ENCODE measurements at places on chromosomes 7 and 10.

DNA sequence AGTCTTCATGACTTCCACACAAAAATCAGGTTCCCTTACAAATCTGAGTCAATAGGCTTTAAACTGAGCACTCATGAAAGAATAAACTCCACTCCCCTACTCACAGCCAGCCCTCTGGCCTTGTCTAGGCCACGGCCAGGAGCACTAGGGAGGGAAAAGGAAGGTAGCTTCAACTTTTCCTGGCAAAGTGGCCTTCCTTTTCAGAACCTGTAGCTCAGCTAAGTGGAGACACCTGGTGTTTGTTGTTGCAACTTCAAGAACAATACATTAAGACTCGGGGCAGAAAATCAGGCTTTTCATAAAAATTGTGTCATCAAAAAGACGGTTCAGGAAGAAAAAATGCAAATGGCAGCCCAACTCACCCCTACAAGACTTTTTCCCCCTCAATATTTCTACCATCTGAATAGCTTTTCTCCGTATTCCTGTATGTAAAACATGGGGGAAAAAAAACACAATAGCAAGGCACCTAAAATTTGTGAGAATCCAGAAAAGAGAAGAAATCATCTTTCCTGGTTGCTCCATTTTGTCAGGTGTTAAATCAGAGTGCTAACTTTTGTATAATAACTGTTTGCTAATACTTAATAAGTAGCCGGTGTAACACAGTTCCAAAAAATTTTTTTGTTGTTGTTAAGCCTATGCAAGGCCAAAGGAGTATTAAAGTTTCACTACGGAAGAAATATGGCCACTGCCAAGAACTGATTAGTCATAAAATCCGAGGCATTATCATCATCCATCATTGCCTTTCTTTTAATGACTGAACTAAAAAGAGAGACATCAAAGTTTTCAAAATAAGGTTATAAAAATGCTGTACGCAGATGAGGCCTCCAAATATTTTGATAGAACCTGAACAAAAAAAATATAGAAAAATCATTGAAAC lies 66.2 kb upstream of the ARID5B start:
- no peak overlapping the region for H3K4me3 ChIP-seq
- no peaks in the 10 kb centered on the region for H3K27me3 ChIP-seq
- H3K27ac ChIP-seq = peak overlapping the region; percentile 37

- H3K4me3 ChIP-seq = no peak overlapping the region
- DNase-seq = no peak
- no peaks in the 10 kb centered on the region for H3K36me3 ChIP-seq
Measured at GRCh38 chr10:108848046-108848445, 1075.3 kb downstream of the XPNPEP1 start.

- no peak for DNase-seq
- no peak overlapping the region for H3K27ac ChIP-seq
- no peak overlapping the region for H3K4me3 ChIP-seq
- H3K4me1 ChIP-seq = no peaks in the 10 kb centered on the region
- no peaks in the 10 kb centered on the region for H3K27me3 ChIP-seq
Measured at GRCh38 chr10:102935505-102935904, 17.4 kb downstream of the CNNM2 start.

- peaks cover 5% of the 10 kb centered on the region for H3K27me3 ChIP-seq
- no peaks in the 10 kb centered on the region for H3K4me1 ChIP-seq
- no peak for DNase-seq
Measured at GRCh38 chr10:95321554-95322301, 30.9 kb upstream of the PDLIM1 start.

- no peak overlapping the region for H3K27ac ChIP-seq
- no peaks in the 10 kb centered on the region for H3K36me3 ChIP-seq
Measured at GRCh38 chr10:89975771-89976170, 274.4 kb downstream of the KIF20B start.

DNA sequence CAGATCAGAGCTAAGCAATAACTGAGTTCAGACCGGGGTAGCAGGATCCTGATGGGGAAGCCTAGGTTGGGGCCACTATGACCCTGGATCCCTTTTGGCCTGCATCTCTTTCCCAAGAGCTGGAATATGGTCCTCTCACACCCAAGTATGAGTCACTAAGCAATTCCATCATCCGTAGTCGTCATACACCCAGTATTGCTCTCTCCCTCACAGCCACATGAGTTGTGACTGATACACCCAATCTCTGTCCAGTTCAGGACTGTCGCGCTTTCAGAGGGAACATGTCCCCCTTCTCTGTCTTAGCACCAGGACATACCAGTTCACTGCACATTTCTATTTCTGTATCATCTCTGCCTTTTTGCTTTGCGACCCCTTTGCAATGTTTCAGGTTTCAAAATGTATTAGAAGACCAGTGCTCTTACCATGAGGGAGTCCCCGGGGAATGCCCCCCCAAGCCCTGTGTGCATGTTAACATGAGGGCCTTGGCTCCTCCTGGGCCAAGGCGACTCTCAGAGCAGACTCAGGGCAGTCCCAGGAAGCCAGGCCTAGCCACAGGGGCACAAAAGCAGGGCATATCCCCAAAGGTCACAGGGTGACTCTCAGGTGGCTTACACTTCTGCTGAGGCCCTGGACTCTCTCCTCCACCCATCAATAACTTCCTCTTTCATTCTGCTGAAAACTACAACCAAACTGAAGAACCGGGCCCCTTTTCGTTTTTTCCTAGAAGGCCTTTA lies 75.3 kb upstream of the SAMD8 start:
- no peaks in the 10 kb centered on the region for H3K36me3 ChIP-seq
- H3K4me1 ChIP-seq = no peaks in the 10 kb centered on the region
- no peak overlapping the region for H3K27ac ChIP-seq
- no peak overlapping the region for H3K4me3 ChIP-seq
- H3K27me3 ChIP-seq = no peaks in the 10 kb centered on the region

DNA sequence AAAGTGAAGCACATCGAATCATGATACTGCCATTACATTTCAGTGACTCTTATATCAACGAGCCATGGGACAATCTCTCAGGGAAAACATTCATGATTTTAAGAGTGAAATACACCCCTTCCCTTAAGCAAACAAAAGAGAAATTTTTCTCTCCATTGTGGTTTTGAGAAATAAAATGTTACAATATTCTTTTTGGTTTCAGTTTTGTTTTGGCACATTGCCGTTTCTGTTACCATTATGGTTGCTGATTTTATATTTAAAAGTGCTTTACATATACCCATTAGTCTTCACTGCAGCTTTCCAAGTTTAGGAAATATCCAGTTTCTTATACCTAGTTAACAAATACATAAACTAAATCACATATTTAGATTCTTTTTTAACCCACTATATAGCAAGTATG lies 126.8 kb upstream of the SEM1 start:
- no peak for DNase-seq
- H3K27me3 ChIP-seq = peaks cover 3% of the 10 kb centered on the region
- no peaks in the 10 kb centered on the region for H3K36me3 ChIP-seq
- H3K4me3 ChIP-seq = no peak overlapping the region
- H3K4me1 ChIP-seq = no peaks in the 10 kb centered on the region

Data from keratinocyte (primary cell).